ENCODE measurements at places on chromosomes 7 and 10.

GRCh38 chr10:47243791-47244190 lies 56.2 kb upstream of the GDF10 start:
- no peak for DNase-seq

DNA sequence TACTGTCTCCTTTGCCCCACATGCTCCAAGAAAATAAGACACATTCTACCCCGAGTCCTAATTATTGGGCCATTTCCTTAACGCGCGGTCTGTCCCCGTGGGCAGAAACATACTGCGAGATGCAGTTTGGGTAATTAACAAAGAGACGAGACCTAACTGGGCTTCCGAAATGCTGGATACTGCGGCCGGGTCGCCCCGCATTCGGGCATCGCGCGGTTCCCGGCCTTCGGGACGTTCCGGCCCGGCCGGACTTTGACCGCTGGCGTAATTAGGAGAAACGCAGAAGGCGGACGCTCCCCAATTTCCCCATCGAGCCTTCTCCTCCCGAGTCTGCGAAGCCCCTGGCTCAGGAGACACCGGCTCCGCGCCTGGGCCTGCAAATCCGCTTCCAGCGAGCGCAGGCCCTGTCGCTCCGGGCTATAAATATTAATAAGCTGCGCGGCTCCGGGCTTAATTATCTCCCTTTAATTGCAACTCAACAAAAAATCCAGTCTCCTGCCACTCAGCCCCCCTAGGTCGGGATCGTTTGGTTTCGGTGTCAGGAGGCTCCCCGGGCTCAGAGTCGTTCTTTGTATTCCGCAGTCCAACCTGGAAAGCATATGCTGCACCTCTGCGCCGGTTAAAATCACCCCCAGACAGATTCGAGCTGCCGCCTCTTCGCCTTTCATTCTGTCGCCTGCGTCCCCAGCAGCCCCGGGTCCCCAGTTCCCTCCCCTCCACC lies 131.5 kb downstream of the SPAG6 start:
- DNase-seq: no peak

DNA sequence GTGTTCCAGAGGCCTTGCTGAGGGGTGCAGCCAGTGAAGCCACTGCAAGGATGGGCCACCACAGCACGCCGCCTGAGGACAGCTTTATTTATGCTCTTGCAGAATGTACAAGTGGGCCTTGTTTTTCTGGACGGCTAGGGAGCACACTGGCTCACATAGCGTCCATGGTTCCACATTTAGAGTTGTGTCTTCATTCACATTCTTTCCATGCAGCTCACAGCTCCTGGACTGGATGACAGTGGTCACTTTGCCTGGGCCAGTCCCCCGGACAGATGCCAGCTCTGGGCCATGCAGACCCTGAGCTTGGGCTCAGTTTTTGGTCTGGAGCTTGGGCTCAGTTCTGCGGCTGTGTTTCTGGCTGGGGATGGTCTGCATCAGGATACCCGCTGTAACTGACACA lies 2.6 kb upstream of the C10orf71 start:
- DNase-seq: no peak

GRCh38 chr7:140312141-140312846 lies 86.0 kb downstream of the SLC37A3 start:
- no peak for DNase-seq

GRCh38 chr10:133275684-133276092 lies 980 bp downstream of the ADAM8 start:
- no peak for DNase-seq

DNA sequence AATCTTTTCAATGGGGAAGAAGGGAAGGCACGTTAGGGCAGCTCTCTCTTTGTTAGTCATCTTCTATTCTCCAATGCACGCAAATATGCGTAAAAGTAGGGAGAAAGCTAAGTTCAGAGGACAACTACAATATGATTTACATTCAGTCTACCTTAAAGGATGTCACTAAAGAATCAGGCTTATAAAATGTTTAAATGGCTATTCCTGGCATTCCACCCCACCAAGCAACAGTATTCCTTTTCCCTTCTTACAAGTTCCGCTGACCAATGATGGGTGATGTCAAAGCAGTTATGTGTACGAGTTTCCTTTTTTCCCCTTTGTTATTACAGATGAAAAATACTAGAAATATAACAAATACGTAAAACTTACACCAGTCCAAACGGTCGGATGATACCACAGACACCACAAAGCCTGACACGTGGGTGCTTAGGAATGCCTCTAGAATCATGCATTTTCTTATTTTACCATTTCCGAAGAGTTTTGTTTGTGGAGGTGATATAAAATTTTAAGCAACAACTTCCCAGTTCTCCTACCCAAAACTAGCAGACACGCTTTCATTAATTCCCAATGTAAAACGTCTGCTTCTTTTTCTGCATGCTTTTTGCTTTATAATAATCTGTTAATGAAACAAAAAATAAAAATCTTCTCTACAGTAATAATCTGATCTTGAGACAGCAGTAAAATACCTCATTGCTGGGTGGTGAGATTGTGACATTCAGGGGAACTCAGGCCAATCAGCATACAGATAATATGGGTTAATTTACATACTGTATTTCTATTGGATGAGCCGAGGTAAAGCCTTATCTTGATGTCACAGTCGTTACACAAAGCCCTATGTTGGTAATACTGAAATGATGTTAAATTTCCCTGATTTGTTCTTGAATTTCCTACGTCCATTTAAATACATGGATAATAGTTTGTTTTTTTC lies 708 bp upstream of the GPR85 start:
- no peak for DNase-seq

DNA sequence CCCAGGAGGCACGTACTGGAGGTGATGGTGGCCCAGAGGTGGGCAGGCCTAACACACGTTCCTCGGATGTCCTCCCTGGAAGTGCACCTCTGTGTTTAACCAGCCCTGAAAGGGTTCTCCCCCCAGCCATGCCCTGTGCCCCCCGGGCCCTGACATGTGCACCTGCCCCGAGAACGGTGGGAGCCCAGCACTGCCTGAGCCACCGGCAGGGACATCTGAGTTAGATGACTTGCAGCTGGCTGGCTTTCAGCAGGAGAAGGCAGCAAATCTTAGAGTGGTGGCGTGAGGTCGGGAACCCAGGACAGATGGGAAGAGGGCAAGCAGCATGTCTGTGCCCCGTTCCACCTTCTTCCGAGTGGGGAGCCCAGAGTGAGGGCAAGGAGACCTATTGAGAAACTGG lies 291.8 kb downstream of the TCERG1L start:
- DNase-seq: no peak

- DNase-seq: no peak
Measured at GRCh38 chr7:5350174-5350463, 67.4 kb downstream of the SLC29A4 start.

DNA sequence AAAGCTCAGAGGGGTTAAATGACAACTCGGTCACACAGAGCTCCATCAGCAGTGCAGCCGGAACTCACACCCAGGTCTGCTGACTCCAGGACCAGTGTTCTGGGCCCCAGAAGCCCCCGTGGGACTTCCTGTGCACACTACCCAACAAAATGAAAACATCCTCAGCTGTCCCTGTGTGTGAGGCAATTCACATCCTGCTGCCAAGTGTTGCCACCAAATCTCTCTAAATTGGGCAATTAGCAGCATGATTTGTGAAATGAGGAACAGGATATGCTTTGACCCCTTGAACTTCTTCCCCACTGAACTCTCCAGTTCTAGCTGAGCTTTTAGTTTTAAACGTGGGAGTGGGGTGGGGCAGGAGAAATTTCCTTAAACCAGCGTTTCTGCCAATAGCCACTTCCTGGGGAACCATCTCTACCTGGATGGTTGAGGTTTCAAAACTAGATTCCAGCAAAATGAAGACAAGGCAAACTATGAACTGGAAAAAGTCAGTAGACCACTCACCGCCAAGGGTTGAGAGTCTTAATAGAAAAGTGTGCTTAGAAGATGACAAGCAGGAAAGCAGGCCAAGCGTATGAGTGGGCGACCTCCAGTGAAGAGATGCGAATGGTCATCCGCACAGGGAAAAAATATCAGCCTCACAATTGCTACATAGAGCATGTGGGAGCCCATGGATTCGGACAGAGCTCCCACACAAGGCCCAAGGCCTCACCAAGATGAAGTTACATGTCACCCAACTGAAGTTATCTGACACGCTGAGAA lies 51.9 kb upstream of the CHST15 start:
- DNase-seq: no peak

DNA sequence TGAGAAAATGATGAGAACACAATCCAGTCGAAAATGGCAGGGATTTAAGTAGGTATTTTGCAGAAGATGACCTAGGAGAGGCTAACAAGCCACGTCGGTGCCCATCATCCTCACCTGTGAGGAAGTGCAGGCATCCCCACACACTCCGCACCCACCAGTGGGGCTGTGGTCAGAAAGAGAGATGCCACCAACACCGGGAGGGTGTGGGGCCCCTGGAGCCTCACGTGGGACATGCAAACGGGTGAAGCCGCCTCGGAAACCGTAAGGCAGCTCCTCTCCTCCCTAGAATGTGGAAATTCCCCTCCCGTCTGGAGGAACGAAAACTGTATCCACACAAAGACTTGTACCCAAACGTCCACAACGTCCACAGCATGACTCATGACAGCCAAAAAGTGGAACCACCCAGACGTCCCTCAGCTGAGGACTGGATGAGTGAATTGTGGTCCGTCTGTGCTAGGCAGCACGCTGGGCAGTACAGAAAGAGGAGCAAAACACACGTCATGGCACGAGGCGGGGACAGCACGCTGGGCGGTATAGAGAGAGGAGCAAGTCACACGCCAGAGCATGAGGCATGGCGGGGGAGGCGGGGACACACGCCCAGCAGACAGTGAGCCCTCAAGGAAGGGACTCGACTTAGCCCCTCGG lies 246.0 kb downstream of the ELFN1 start:
- DNase-seq: no peak

DNA sequence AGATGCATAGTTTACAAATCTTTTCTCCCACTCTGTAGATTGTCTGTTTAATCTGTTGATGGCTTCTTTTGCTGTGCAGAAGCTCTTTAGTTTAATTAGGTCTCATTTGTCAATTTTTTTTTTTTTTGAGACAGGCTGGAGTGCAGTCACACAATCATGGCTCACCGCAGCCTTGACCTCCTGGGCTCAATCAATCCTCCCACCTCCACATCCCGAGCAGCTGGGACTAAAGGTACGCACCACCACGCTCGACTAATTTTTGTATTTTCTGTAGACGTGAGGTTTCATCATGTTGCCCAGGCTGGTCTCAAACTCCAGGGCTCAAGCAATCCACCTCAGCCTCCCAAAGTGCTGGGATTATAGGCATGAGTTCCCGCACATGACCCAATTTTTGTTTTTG lies 1655.8 kb downstream of the REEP3 start:
- DNase-seq: no peak

DNA sequence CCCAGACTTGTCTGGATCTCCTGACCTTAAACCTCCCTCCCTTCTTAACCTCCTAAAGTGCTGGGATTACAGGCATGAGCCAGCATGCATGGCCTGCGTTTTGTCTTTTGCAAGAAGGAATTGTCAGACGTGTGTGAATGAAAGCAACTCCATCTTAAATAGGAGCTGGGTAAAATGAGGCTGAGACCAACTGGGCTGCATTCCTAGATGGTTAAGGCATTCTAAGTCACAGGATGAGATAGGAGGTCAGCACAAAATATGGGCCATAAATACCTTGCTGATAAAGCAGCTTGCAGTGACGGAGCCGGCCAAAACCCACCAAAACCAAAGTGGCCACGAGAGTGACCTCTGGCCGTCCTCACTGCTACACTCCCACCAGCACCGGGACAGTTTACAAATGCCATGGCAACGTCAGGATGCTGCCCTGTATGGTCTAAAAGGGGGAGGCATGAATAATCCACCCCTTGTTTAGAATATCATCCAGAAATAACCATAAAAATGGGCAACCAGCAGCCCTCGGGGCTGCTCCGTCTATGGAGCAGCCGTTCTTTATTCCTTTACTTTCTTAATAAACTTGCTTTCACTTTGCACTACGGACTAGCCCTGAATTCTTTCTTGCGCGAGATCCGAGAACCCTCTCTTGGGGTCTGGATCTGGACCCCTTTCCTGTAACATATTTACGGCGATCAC lies 41.2 kb upstream of the SDK1 start:
- no peak for DNase-seq

- no peak for DNase-seq
Measured at GRCh38 chr7:36962367-36962766, 238.1 kb upstream of the AOAH start.

- no peak for DNase-seq
Measured at GRCh38 chr7:78326189-78326588, 527.6 kb downstream of the PHTF2 start.

DNA sequence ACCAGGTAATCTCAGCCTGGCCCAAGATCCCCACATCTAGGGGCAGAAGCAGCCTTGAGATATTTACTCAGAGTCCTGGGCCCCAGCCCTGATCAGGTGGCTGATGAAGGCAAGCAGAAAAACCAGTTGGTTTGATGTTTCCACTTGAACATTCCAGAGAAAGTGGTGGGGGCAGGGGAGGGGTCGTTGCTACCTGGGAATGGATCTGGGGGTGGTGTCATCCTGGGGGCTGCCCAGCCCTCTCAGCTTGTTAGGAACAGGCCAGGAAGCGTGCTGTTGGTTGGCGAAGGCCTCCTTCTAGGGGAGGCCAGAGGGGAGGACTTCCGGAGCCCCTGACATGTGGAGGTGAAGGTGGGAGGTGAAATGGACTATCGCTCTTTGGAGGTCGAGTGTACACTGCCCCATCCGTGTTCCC lies 3.7 kb upstream of the ABHD11 start:
- no peak for DNase-seq

DNA sequence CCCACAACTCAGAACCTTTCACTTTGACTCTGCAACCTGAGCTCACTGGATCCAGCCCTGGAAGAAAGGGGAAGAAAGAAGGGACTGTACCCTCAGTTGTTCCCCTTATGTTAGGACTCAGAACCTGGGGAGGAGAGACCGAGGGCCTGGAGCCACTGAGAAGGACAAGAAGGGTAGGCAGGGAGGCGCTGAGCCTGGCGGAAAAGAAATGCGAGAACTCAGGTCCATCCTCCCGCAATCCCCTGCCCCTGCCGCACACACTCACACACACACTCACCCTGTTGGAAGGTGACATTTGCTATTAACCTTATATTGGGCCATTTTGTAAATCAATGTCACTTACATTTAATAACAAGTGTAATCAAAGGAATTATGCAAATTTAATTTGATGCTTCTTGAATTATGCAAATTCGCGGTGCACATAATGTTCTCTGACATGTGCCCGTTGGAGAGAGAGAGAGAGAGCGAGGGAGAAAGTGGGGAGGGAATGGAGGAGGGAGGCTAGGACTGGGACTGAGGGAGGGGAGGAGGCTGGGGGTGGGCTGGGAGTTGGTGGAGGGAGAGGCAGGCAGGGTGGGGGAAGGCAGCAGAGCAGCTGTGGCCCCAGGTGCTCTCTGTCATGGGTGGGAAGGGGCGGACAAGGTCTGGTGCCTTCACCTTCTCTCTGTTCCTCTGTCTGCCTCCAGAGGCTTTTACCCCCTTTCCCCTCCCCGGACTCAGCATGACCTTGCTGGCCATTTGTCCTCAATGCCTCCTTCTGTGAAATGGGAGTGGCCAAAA lies 99.6 kb upstream of the PAX2 start:
- no peak for DNase-seq

- no peak for DNase-seq
Measured at GRCh38 chr10:105509517-105509916, 868.4 kb downstream of the SORCS3 start.

Measured in activated CD4-positive, alpha-beta T cell treated with anti-CD3 and anti-CD28 coated beads, Interleukin-2, amount 50 U/mL, for 4 hours (primary cell).